ENCODE measurements at places on chromosomes 5 and 9. TPM values are rescaled to one million over a fixed set of nuclear protein-coding genes. Genes with fewer than 3 reads are reported as not detected.

- no peak for DNase-seq
- H3K27me3 ChIP-seq: 0 out of 2 replicates have a peak, but pooled peaks cover 4% of the 10 kb centered on the region
- H3K36me3 ChIP-seq: no peaks in the 10 kb centered on the region
- H3K27ac ChIP-seq: no peak overlapping the region
- H3K4me1 ChIP-seq: no peaks in the 10 kb centered on the region
- no peak overlapping the region for H3K4me3 ChIP-seq
Measured at GRCh38 chr5:136420168-136420898, 55.0 kb upstream of the TRPC7 start.

GRCh38 chr5:171543148-171543815, 123.8 kb downstream of the FGF18 start:
- no peaks in the 10 kb centered on the region for H3K36me3 ChIP-seq
- H3K27me3 ChIP-seq: no peaks in the 10 kb centered on the region
- H3K4me1 ChIP-seq: no peaks in the 10 kb centered on the region
- H3K4me3 ChIP-seq: no peak overlapping the region

GRCh38 chr9:134355561-134356279, 29.5 kb downstream of the RXRA start:
- H3K36me3 ChIP-seq: no peaks in the 10 kb centered on the region
- H3K27ac ChIP-seq: no peak overlapping the region
- H3K4me3 ChIP-seq: no peak overlapping the region
- H3K27me3 ChIP-seq: no peaks in the 10 kb centered on the region
- no peaks in the 10 kb centered on the region for H3K4me1 ChIP-seq
- DNase-seq: no peak

- no peaks in the 10 kb centered on the region for H3K27me3 ChIP-seq
- no peak overlapping the region for H3K27ac ChIP-seq
- DNase-seq: no peak
- H3K4me1 ChIP-seq: peaks cover 8% of the 10 kb centered on the region
Measured at GRCh38 chr5:144206141-144206540, 35.5 kb downstream of the KCTD16 start.

HTR1A gene
- total RNA-seq: not detected

TEK gene
- 2.3 TPM for total RNA-seq

- H3K4me3 ChIP-seq: no peak overlapping the region
- no peaks in the 10 kb centered on the region for H3K27me3 ChIP-seq
- H3K27ac ChIP-seq: no peak overlapping the region
Measured at GRCh38 chr5:76675364-76675763, 40.6 kb upstream of the F2R start.

GRCh38 chr9:14480526-14480925, 166.6 kb upstream of the NFIB start:
- no peak overlapping the region for H3K27ac ChIP-seq
- peaks cover 6% of the 10 kb centered on the region for H3K4me1 ChIP-seq
- H3K4me3 ChIP-seq: no peak overlapping the region

SAPCD2 gene
- total RNA-seq: 71.0 TPM

DNA sequence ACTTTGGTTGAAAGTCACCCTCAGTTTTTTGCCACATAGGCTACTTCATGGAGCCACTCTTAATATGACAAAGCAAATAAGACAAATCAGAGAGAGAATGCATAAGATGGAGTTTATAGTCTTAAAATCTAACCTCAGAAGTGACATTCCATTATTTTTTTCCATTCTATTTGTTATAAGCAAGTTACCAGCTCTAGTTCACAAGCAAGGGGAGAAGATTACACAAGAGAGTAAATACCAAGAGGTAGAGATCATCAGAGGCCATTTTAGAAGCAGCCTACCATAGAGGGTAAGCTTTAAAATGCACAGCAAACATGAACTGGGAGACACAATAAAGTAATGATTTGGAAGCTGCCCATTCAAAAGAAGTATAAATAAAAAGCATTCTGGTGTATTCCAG, 651.3 kb upstream of the MEF2C start:
- H3K4me3 ChIP-seq: no peak overlapping the region
- no peaks in the 10 kb centered on the region for H3K36me3 ChIP-seq
- no peaks in the 10 kb centered on the region for H3K27me3 ChIP-seq
- no peak overlapping the region for H3K27ac ChIP-seq

SV2C gene
- not detected for total RNA-seq

CCL27 gene
- total RNA-seq: 0.76 TPM

GRCh38 chr9:27977931-27978330, 404.6 kb upstream of the C9orf72 start:
- no peaks in the 10 kb centered on the region for H3K4me1 ChIP-seq
- no peak overlapping the region for H3K27ac ChIP-seq
- DNase-seq: peak; percentile 10
- no peaks in the 10 kb centered on the region for H3K36me3 ChIP-seq

POU5F2 gene
- total RNA-seq: 0.41 TPM

DNA sequence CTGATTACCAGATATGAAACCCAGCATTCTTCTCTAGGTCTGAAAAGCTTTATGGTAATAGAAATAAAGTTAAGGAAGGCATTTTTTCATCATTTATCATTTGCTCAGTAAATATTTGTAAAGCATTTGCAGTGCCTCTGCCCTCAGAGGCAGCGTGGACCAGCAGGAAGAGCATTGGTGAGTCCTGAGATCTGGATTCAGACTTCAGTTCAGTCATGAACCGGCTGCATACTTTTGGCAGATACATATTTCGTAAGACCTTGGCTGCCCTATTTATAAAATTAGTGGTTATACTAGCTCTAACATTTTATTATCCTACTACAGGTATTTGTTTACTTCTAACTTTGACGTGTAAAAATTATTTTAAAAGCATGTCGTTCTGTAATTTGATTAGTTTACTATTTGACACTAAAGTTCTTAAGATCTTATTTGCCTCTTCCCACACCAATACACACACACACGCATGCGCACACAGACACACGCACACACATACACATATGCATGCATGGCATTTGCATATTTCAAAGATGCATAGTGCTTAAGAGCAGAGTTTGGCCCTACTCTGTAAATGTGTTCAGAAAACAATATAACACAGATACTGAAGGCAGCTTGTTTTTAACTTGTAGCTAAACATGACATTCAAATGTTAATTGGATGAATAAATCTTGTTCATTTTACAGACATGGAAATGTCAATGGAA, 101.9 kb downstream of the RPS23 start:
- H3K27ac ChIP-seq: no peak overlapping the region
- H3K27me3 ChIP-seq: no peaks in the 10 kb centered on the region
- no peaks in the 10 kb centered on the region for H3K36me3 ChIP-seq
- DNase-seq: no peak
- H3K4me1 ChIP-seq: no peaks in the 10 kb centered on the region

TRIM36 gene
- total RNA-seq: 15.3 TPM

RNF44 gene
- total RNA-seq: 24.2 TPM

GRCh38 chr5:57850109-57850508, 367.5 kb upstream of the ACTBL2 start:
- H3K4me3 ChIP-seq: no peak overlapping the region
- no peak for DNase-seq
- H3K36me3 ChIP-seq: no peaks in the 10 kb centered on the region
- no peak overlapping the region for H3K27ac ChIP-seq
- no peaks in the 10 kb centered on the region for H3K4me1 ChIP-seq
- H3K27me3 ChIP-seq: no peaks in the 10 kb centered on the region

DNA sequence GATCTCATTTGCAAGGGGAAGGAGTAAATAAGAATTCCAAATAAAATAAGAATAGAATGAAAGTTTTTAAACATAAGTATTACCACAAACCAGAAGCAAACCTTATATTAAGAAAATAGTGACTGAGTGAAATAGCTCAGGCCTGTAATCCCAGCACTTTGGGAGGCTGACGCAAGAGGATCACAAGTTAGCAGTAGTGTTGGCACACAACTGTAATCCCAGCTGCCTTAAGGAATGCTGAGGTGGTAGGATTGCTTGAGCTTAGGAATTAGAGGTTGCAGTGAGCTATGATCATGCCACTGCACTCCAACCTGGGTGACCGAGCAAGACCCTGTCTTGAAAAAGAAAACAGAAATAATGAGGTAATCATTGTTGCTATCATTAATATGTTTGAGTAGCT, 47.0 kb downstream of the APC start:
- H3K27ac ChIP-seq: no peak overlapping the region
- H3K4me3 ChIP-seq: no peak overlapping the region
- peaks cover 17% of the 10 kb centered on the region for H3K36me3 ChIP-seq
- H3K4me1 ChIP-seq: no peaks in the 10 kb centered on the region
- no peak for DNase-seq

GRCh38 chr5:55456216-55456895, 78.4 kb downstream of the PLPP1 start:
- H3K36me3 ChIP-seq: peaks cover 5% of the 10 kb centered on the region
- H3K27me3 ChIP-seq: no peaks in the 10 kb centered on the region
- no peak overlapping the region for H3K4me3 ChIP-seq
- H3K4me1 ChIP-seq: no peaks in the 10 kb centered on the region

GRCh38 chr9:129619787-129620668, 873 bp downstream of the C9orf50 start:
- DNase-seq: peak; percentile 56
- no peak overlapping the region for H3K27ac ChIP-seq
- H3K36me3 ChIP-seq: no peaks in the 10 kb centered on the region
- no peaks in the 10 kb centered on the region for H3K4me1 ChIP-seq
- peak overlapping the region; percentile 51 for H3K4me3 ChIP-seq
- peaks cover 23% of the 10 kb centered on the region for H3K27me3 ChIP-seq

DNA sequence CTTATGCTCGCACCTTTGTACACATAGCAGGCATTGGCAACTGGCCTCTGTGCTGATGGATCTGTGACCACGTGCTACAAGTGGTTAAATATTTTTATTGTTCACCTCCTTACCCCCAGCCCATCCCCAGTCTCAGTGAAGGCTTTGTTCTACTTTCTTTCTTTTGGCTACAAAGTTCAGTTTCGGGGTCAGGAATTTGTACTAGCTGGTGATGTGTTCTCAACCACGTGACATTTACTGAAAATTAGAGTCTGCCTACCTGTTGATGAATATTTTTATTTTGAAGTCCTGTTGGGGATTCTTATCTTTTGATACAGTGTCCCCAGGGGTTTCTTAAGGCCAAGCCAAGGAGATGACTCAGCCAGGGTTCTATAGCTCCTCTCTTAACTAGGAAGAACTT, 47.8 kb downstream of the C9orf57 start:
- no peaks in the 10 kb centered on the region for H3K36me3 ChIP-seq
- DNase-seq: no peak
- no peak overlapping the region for H3K27ac ChIP-seq
- no peaks in the 10 kb centered on the region for H3K27me3 ChIP-seq
- no peaks in the 10 kb centered on the region for H3K4me1 ChIP-seq
- H3K4me3 ChIP-seq: no peak overlapping the region

DNA sequence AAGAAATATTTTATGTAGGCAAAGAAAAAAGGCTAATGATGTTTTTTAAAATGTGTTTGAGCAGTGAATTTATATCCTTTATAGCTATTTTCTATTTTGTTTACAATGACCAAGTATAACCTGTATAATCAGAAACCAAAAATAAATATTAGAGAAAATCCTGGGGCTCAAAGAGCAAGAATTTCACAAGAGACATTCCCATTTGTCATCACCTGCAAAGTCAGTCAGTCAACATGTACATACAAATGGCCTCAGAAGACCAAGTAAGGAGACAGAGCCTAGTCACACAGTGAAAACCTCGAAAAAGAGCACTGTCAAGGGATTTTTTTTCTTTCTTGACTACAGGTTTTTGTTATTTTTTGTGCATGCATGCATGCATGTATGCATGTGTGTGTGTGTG, 231.4 kb downstream of the GLIS3 start:
- no peak for DNase-seq
- H3K4me3 ChIP-seq: no peak overlapping the region
- no peaks in the 10 kb centered on the region for H3K27me3 ChIP-seq
- no peaks in the 10 kb centered on the region for H3K36me3 ChIP-seq
- no peaks in the 10 kb centered on the region for H3K4me1 ChIP-seq

LCN1 gene
- total RNA-seq: not detected

DNA sequence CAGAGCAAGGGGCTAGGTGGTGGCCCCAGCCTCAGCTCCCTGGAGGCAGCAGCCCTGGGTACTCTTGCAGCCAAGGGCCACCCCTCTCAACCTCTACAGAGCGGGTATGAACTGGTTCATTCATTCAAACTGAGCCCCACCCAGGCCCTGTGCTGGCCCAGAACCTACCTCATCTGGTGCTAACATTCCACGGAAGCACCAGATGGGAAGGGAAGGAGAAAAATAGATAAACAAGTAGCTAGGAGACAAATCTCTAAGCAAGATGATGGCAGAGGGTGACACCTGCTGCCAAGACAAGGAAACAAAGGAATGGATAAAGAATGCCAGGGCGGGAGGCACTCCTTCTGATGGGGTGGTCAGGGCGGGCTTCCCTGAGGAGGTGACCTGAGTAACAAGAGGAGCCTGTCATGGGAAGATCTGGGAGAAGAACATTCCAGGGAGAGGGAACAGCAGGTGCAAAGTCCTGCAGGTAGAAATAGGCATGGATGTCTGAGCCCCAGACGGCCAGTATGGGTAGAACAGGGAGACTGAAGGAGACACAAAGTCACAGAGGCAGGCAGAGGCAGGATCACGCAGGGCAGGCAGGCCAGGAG, 6.1 kb downstream of the ST6GALNAC4 start:
- no peak overlapping the region for H3K27ac ChIP-seq
- peaks cover 18% of the 10 kb centered on the region for H3K4me1 ChIP-seq
- H3K4me3 ChIP-seq: no peak overlapping the region
- peaks cover 9% of the 10 kb centered on the region for H3K36me3 ChIP-seq

DNA sequence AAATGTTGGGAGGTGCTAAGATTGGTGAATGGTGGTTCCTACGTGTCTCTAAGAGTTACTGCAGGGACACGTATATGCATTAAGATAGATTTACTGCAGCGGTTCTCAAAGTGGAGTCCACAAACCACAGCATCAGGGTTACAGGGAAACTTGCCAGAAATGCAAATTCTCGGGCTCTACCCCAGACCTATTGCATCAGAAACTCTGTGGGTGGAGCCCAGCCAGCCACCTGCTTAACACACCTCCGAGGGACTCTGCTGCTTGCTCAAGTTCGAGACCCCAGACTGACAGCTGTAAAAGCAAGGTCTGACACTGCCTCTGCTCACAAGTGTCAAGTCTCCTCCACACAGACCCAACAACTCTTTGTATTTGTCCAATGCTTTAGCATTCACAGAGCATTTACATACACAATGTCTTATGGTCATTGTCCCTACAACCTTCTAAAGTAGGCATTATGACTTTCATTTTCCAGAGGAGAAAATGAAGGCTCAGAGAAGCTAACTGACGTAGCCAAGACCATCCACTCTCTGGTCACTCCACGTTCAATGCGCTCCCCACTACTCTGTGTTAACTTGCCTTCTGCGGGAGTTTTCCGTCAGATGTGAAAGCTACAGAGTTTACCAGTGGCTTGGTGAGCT, 48.8 kb downstream of the HSD17B3 start:
- H3K4me3 ChIP-seq: no peak overlapping the region
- H3K4me1 ChIP-seq: no peaks in the 10 kb centered on the region
- H3K36me3 ChIP-seq: no peaks in the 10 kb centered on the region

F2RL2 gene
- total RNA-seq: 20.2 TPM

GARIN3 gene
- total RNA-seq: not detected

DNA sequence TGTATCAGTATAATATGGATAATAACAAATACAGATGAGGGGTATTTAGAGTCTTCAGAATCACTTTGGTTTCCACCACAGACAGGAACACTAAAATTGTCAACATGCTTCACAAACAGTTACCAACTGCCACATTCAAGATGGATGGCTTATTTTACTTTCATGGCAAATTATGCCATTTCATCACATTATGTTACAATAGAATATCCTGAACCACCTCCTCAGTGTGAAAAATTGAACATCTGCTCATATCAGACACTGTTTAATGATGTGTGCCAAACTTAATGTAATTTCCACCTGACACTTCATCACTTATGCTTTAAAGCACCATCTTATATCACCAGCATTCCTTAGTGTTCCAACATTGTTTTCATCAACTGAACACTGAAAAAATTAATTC, 357.4 kb downstream of the KCNN2 start:
- H3K36me3 ChIP-seq: no peaks in the 10 kb centered on the region
- H3K27me3 ChIP-seq: no peaks in the 10 kb centered on the region
- H3K4me1 ChIP-seq: no peaks in the 10 kb centered on the region
- H3K4me3 ChIP-seq: no peak overlapping the region
- H3K27ac ChIP-seq: no peak overlapping the region
